Right ventricle myocardium inferior (tissue), 1 donor: ENCODE measurements at places on chromosomes 11 and 22. TPM values are rescaled to one million over a fixed set of nuclear protein-coding genes. Genes with fewer than 3 reads are reported as not detected.

- peak; percentile 72 for DNase-seq
Measured at GRCh38 chr11:86577644-86578636, 94.5 kb downstream of the ME3 start.

- no peak for DNase-seq
Measured at GRCh38 chr11:3944198-3944597, 88.7 kb downstream of the STIM1 start.

DNA sequence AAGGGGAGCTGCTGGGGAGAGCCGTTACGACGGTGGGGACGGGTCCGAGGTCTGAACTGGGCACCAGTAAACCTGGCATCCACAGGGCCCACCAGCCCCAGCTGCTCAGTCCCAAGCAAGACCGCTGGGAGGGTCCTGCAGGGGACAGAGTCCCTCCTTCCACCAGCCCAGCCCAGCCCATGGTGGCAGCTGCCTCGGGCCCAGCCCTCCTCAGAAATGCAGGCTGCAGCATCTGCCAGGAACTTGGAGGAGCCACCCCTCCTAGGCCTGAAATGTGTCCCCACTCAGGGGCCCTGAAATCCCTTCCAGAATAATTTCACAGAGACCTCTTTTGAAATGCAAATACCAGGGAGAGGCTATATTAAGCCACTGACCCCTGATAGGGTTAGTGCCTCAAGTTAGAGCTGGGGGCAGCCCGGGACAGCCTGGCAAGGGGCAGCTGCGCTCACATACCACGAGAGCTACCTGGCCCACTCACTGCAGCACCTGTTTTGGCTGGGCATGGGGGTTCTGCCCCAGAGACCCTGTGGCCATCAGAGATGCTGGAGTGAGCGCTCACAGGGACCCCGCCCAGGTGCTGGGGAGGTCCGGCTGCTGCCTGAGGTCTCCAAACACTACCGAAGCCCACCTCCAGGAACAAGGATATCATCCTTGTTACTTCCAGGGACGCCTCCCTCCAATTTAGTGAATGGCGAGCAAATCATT is 53.1 kb downstream of the CELSR1 start:
- no peak for DNase-seq

GRCh38 chr11:113289431-113290187 is 24.8 kb upstream of the TTC12 start:
- no peak for DNase-seq

The OR2D2 gene
- not detected for total RNA-seq
